ENCODE measurements at places on chromosomes 5 and 9. TPM values are rescaled to one million over a fixed set of nuclear protein-coding genes. Genes with fewer than 3 reads are reported as not detected.

Gene ITK
- total RNA-seq, result 2.7 TPM

Gene SNX30
- 9.8 TPM for total RNA-seq

Gene C9
- total RNA-seq, result not detected

Gene PTGES
- total RNA-seq, result 1.7 TPM

Gene GRM6
- not detected for total RNA-seq

Gene HIGD2A
- total RNA-seq, result 257 TPM

Gene SPATA31E1
- not detected for total RNA-seq

Gene C5orf34
- total RNA-seq, result 3.7 TPM

Gene WDR31
- 16.5 TPM for total RNA-seq

Gene PCDHB13
- 7.2 TPM for total RNA-seq

Gene FBP2
- 4.6 TPM for total RNA-seq

Gene HNRNPH1
- total RNA-seq, result 516 TPM

Gene TUBB4B
- total RNA-seq, result 144 TPM

Gene SHISAL2B
- not detected for total RNA-seq

Gene ZBTB43
- total RNA-seq, result 17.4 TPM

Gene BAAT
- not detected for total RNA-seq

Gene ASPN
- total RNA-seq, result 11.7 TPM

Gene DCANP1
- total RNA-seq, result not detected

Gene DAPK1
- total RNA-seq, result 32.4 TPM

Gene AGXT2
- not detected for total RNA-seq

Gene PCDHGA9
- 5.4 TPM for total RNA-seq

Gene GLRA1
- not detected for total RNA-seq

Gene HEMGN
- not detected for total RNA-seq

Gene IL13
- total RNA-seq, result not detected

Gene OR1Q1
- not detected for total RNA-seq

Gene PLEKHG4B
- total RNA-seq, result 0.50 TPM

Gene ISOC1
- 30.0 TPM for total RNA-seq

Gene SEMA5A
- 1.6 TPM for total RNA-seq

Gene LRRC70
- 3.4 TPM for total RNA-seq

Gene LVRN
- 0.39 TPM for total RNA-seq

Gene NDST1
- 102 TPM for total RNA-seq

Gene JAKMIP2
- total RNA-seq, result 3.7 TPM

Gene IFNA13
- total RNA-seq, result not detected

Gene COL15A1
- 76.8 TPM for total RNA-seq

Gene PLK2
- total RNA-seq, result 20.4 TPM

Gene NUDCD2
- total RNA-seq, result 26.2 TPM

Gene PKD2L2
- total RNA-seq, result 0.52 TPM

Gene PLAC8L1
- not detected for total RNA-seq

Gene IL17B
- 6.1 TPM for total RNA-seq

Gene P4HA2
- 11.1 TPM for total RNA-seq

Gene FAM221B
- total RNA-seq, result not detected

Gene PCDHGC4
- 0.30 TPM for total RNA-seq

Gene SPINK1
- total RNA-seq, result 3.4 TPM

Gene LCN15
- total RNA-seq, result not detected

Gene LCN9
- not detected for total RNA-seq
